ENCODE measurements at places on chromosomes 12 and 14.

GRCh38 chr12:76764856-76765255 is 941 bp downstream of the ZDHHC17 start:
- no peak for DNase-seq

DNA sequence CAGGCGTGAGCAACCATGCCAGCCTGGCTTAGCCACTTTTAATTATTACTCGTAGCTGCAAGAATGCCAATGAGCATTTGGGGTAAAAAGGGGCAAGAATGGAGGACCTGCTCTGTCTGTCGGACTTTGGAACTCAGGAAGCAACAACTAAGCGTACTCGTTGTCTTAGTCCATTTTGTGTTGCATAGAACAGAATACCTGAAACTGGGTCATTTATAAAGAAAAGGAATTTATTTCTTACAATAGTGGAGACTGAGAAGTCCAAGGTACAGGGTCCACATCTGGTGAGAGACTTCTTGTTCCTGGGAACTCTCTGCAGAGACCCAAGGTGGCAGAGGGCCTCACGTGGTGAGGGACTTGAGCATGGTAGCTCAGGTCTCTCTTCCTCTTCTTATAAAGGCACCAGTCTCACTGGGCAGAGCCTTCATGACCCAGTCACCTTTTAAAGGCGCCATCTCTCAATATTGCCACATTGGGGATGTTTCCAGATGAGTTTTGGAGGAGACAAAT is 29.2 kb downstream of the SLC35E3 start:
- no peak for DNase-seq

DNA sequence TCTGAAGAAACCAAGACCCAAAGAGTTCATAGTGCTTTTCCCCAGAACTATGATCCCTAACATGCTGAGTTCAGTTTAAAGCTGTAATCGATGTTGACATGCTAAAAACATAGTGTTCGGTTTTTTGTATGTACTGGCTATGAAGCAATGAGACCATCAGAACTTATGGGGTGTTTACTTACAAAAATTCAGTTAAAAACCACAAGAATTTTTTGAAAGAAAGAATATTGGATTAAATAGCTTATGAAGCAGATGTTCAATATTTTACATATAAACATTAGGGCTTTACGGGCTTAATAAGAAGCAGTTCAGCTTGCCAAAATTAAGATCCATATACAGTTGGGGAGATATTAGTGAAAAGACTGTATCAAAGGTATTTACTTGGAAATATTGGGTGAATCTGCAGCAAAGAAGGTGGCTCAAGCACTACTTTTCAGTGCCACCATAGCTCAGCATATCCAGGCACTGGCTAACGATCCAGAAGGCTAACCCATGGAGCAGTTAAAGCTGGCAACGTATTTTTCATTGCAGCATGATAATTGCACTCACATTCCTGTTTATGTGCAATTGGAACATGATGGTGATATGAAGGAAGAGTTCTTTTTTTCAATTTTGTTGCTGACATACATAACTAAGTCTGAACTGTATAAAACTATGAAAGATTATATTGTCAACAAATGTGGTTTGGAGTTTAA is 125.9 kb downstream of the EFCAB11 start:
- no peak for DNase-seq

GRCh38 chr12:4856596-4856995 is 53.1 kb upstream of the KCNA1 start:
- DNase-seq: no peak

GRCh38 chr12:109589240-109589590 is 15.6 kb downstream of the MVK start:
- DNase-seq: no peak

- DNase-seq: no peak
These were observed 38.1 kb downstream of the SMOC1 start for GRCh38 chr14:69917287-69917686.

DNA sequence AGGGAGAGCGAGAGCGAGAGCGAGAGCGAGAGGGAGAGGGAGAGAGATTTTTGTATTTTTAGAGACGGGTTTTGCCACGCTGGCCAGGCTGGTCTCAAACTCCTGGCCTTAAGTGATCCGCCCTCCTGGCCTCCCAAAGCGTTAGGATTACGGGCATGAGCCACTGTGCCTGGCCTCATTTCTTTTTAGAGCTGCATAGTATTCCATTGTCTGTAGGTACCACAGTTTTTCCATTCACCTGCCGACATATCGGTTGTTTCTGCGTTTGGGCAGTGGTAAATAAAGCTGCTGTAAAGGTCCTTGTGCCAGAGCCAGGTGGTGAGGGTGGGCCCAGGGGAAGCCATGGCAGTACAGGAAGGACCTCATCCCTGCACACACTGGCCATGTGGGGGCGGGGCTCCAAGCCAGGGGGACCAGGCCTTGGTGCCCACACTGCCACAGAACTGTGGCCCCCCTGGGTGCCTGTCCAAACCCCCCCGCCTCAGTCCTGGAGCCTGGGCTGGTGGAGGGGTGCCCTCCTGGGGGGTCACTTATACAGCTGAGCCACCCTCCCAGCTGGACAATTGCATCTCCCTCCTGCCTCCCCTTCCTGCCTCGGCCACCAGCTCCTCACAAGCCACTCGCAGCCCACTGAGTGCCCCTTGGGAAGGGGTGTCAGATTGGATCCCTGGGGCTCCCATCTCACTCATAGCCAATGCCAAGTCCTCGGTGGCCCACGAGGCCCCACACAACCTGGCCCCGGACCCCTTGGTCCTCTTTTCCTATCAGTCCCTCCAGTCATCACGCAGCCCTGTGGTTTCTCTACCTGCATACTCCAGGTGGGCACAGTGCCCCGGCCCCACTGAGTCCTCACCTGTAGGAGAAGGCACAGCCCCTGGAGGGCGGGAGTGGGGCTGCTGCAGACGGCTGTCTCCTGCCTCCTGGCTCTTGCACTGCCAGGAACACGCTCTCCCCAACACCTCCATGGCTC is 1.7 kb upstream of the PUS1 start:
- DNase-seq: no peak

GRCh38 chr12:67592228-67593011 is 56.1 kb upstream of the DYRK2 start:
- DNase-seq: no peak

DNA sequence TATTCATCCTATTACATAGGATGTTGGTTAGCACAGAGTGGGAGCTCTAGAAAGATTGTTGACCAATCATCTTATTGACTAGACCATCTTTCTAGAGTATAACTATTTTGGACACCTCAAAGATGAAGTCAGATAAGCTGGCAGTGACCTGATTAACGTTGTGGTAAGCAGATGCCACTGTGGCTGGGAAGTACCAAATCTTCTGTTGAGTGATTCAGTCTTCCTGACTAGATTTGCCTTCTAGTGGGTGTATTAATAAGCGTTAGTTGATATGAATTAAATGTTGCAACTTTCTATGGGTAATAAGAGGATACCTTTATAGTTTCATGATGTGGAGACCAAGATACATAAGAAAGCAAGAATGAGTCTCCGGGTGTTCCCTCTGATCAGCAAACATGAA is 51.2 kb upstream of the HELB start:
- no peak for DNase-seq

GRCh38 chr14:57244106-57244505 is 24.6 kb downstream of the EXOC5 start:
- DNase-seq: no peak

- DNase-seq: no peak
These were observed 48.7 kb downstream of the PPFIBP1 start for GRCh38 chr12:27572486-27573255.

DNA sequence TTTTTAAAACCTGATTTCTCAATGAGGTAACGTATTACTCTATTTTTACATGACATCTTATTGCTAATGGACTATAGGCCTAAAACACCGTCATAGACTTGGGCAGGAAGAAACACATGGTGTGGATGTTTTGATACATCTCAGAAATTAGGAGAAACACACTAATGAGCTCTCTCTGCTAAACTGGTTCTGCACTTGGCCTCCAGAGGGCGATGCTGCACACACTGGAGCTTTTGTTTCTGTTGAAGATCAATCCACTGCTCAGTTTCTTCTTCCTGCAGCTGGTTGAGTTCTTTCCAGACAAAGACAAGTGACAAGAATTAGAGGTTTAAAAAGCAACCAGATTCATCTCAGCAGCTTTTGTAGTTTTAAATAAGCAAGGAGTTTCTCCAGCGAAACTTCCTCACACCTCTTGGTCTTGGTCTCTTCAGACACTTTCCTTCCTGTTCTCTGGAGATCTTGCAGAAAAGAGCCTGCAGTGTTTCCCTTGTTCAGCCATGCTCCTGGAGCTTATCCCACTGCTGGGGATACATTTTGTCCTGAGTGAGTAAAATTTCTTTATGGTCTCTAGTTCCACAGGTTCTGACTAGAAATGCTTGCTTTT is 178.5 kb upstream of the OR4E1 start:
- peak; percentile 62 for DNase-seq

GRCh38 chr12:23415180-23415579 is 534.3 kb downstream of the SOX5 start:
- DNase-seq: no peak

- DNase-seq: no peak
These were observed 337.9 kb upstream of the NOVA1 start for GRCh38 chr14:26935733-26936132.

DNA sequence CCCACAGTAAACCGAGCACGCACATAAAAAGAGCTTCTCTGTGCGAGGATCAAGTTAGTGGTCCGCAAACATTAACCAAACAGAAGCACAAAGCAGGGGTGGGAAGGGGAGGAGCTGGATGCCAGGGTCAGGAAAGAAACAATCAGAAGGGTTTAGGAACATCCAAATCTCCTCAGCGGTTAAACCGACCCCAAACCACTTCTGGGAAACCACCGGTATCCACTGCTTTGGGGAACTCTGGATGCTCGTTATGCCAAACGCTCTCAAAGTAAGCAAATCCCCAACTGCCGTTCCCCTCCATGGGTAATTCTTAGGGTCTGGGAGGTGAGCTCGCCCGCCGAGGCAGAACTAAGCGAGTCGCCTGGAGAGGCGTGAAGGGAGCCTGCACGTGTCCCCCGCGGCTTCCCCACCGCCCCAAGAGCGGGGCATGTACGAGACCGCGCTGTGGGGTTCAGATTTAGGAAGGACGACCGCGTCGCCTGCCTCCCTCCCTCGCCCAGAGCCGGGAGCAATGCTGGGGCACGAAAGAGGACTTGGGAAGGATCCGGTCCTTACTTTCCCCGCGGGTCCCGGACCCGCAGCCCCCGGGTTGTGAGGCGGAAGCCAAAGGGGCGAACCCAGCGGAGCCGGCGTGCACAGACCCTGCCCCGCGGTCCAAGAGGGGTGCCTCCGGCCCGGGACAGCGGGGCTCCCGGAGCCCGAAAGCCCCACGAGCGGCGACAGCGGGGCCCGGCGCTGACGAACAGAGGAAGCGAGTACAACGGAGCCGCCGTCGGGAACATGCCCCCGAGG is 711 bp downstream of the SBNO1 start:
- DNase-seq: no peak

- no peak for DNase-seq
These were observed 183.8 kb downstream of the TMEM132C start for GRCh38 chr12:128450810-128451209.

DNA sequence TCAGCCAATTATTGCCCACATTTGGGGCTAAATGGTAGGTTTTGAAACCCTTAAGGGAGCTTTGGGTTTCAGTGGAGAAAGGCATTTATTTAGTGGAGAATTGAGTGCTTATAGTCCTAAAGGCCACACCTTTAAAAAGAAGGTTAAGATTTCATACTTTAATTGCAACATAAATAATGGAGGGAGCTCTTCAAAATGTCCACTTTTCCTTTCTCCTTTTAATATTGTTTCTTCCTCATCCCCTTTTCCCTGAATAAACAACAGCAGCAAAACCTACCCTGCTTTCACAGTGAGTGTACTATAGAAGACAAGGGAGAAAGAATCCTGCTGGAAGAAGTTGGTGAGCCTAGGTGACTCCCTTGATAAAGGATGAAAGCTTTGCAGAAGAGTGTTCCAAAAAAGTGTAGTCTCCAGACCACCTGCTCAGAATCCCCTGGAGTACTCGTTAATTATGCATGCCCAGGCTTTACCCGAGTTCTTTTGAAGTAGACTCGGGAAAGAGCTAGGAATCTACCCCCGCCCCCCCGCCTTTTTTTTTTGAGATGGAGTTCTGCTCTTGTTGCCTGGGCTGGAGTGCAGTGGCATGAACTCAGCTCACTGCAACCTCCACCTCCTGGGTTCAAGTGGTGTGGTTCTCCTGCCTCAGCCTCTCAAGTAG is 11.5 kb upstream of the EID3 start:
- DNase-seq: no peak

DNA sequence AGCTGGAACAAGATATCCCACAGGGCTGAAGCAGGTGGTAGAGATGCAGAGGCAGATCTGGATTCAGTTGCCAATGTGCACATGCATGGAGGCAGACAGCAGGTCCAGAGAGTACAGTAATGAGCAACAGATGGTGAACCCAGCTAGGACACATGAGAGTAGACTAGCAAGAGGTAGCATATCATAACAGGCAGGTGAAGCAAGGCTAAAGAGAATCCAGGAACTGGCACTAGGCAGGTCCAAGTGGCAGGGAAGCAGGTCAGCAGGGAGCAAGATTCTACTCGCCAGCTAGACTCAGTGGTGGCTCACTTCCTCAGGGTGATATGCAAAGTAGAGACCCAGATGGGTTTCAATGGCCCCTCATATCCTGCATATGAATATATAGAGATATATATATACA is 15.3 kb upstream of the MYF6 start:
- DNase-seq: no peak

DNA sequence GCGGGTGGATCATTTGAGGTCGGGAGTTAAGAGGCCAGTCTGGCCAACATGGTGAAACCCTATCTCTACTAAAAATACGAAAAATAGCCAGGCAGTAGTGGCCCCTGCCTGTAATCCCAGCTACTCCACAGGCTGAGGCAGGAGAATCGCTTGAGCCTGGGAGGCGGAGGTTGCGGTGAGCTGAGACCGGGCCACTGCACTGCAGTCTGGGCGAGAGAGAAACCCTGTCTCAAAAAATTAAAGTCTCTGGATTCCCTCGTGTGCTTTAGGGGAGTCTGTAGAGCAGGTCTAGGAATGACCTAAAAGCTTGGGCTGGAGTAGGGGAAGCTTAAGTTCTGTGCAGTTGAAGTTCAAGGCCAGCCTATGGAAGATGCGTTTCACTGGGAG is 697 bp upstream of the TULP3 start:
- DNase-seq: no peak

GRCh38 chr12:112964915-112965314 is 13.4 kb upstream of the OAS2 start:
- DNase-seq: no peak

GRCh38 chr12:28626504-28626903 is 436.2 kb downstream of the CCDC91 start:
- DNase-seq: no peak

GRCh38 chr14:73125169-73125588 is 11.1 kb upstream of the PSEN1 start:
- DNase-seq: no peak

- DNase-seq: peak; percentile 15
These were observed 28.6 kb downstream of the SUDS3 start for GRCh38 chr12:118404876-118405521.

DNA sequence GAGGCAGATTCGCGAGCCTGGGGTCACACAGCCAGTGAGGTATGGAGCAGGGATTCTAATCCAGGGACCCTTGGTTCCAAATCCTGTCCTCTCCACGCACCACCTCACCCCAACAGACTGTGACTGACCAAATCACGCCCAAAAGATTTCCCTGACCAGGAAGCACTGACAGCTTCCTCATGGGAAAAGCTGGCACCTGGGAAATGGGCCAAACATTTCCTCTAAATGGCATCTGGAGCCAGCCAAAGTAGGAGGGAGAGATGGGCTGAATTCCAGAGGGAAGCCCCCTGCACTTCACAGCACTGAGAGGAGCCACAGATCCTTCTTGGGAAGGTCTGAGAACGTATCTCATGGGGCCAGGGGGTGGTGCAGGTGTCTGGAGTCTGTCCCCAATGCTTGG is 28.8 kb downstream of the CCDC92 start:
- no peak for DNase-seq
